Activated T-cell treated with anti-CD3 and anti-CD28 coated beads for 1 hour (primary cell): ENCODE measurements at places on chromosomes 13 and 19.

GRCh38 chr13:83907196-83907989, 25.1 kb upstream of the SLITRK1 start:
- DNase-seq, result no peak

GRCh38 chr13:24172071-24172470, 11.6 kb downstream of the SPATA13 start:
- DNase-seq, result no peak

- no peak for DNase-seq
Measured at GRCh38 chr13:60654415-60654814, 257.4 kb downstream of the TDRD3 start.

GRCh38 chr13:71977028-71977427, 110.0 kb upstream of the DACH1 start:
- no peak for DNase-seq

GRCh38 chr13:41603917-41604316, 146.6 kb downstream of the RGCC start:
- DNase-seq, result no peak
